Fibroblast of skin of left quadriceps (primary cell): ENCODE measurements at places on chromosomes 3 and 15.

GRCh38 chr15:76529911-76530310 lies 193.3 kb downstream of the ISL2 start:
- no peak for DNase-seq

- DNase-seq: no peak
These were observed 155.7 kb downstream of the RAB11A start for GRCh38 chr15:66025015-66025452.

DNA sequence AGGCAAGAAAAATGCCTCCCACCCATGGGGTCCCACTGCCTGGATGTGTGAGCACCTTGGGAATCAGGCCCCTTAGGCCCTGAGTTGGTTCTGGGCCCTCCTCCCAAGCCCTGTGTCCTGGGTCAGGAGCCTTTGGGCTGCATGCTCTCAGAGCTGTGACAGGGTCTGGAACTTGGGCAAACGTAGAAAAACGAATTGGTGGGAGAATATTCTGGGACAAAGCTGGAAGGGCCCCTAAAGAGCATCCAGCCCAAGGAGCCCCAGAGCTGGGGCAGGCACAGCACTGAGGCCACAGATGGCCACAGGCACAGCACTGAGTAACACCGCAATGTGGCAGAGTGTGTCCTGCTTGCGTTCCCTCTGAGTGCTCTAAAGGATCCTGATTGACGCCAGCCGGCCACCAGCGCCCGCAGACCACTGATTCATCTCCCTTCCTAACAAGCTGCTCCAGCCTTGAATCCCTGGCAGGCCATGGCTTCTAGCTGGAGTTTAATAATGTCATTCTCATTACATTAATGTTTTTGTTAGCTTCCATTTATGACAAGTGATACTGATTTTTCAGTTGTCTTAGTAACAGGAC lies 18.6 kb upstream of the SEC13 start:
- DNase-seq: no peak

GRCh38 chr15:39919411-39919747 lies 687 bp downstream of the GPR176 start:
- DNase-seq: no peak

- DNase-seq: peak; percentile 14
These were observed 436.1 kb downstream of the CHL1 start for GRCh38 chr3:632571-633170.

- peak; percentile 21 for DNase-seq
These were observed 346.8 kb downstream of the CNTN3 start for GRCh38 chr3:74267588-74268184.

GRCh38 chr15:47443839-47444238 lies 273.5 kb upstream of the SEMA6D start:
- no peak for DNase-seq

GRCh38 chr3:119219069-119219468 lies 21.6 kb downstream of the B4GALT4 start:
- DNase-seq: no peak

- DNase-seq: peak; percentile 4
These were observed 286.0 kb upstream of the SUCLG2 start for GRCh38 chr3:67940210-67940952.

DNA sequence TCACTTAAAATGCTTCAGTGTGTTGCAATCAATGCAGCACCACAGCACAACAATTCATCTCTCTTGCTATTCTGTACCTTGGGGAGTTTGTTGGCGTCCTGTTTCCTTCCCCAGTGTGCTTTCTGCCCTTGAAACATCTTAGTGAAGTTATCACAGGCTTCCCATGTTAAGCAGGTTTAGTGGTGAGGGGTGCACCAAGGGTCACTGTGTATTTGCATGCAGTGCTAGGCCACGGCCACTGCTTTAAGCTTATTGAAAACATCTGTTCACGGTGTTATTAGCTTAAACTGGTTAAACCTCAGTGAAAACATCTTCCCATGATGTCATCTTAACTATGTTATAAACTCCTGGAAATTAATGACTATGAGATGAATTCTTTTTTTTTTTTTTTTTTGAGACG lies 217.3 kb upstream of the GOLIM4 start:
- DNase-seq: no peak

DNA sequence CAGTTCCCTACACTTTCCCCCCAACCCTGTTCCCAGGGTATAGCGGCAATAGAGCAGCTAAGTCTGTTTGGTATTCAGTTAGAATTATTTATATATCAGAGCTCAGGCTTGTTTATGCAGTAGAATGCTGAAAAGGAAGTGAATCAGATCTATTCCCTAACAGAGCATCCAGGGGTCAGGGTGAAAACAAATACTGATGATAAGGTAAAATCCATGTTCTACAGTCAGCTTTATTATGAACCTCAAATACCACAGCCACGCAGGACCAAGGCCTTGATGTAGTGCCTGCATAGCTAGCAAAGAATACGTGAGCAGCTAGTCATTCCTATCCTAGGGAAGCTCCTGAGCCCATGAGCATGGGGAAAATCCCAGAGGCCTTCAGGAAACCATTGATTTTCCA lies 229.7 kb upstream of the ICE2 start:
- no peak for DNase-seq

- peak; percentile 100 for DNase-seq
These were observed 11.5 kb upstream of the LMCD1 start for GRCh38 chr3:8490079-8490552.

GRCh38 chr3:119643528-119643927 lies 16.9 kb downstream of the POPDC2 start:
- DNase-seq: peak; percentile 58

DNA sequence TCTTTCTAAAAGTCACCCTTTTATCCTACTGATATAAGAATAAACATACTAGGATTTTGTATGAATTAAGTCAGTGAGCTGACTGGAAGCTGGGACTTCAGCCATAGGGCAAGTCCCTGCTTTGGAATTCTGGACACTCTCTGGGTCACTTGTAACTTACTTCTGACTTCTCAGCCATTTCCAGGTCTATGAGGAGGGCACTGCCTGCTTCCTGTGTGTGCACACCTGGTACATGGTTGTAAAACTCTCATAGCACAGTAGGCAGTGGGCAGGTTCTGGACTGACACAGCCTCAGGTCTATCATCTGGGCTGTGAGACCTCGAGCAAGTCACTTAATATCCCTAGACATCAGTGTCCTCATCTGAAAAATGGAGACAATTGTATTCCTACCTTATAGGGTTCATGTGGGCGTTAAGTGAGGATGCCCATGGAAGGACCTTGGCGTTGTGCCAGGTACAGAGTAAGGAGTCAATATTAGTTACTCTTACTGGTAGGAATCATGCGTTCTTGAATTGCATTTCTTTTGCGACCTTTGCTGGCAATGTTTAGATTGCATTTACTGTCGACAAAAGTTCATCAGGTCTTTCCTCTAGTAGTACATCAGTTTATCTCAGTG lies 27.5 kb upstream of the TGM5 start:
- no peak for DNase-seq

DNA sequence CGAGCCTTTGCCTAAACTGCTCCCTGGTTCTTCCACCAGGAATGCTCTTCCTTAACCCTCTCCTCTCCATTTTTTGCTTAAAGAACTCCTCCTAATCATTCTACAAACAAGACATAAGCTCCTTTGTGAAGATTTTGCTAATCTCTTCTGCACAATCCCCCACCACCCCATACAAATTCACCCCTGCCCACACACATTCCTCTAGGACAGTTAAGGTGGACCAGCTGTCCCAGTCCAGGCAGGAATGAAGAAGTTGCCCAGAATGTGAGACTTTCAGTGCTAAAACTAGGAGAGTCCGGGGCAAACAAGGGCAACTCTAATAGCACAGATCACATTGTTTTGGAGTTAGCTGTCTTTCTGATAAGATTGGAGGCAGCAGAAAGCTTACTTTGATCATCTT lies 13.9 kb upstream of the FAM174B start:
- DNase-seq: no peak

GRCh38 chr3:171644681-171645080 lies 165.6 kb downstream of the PLD1 start:
- no peak for DNase-seq

GRCh38 chr3:39075910-39076309 lies 24.1 kb downstream of the WDR48 start:
- no peak for DNase-seq

- no peak for DNase-seq
These were observed 375.6 kb downstream of the CTNNB1 start for GRCh38 chr3:41574900-41575299.

GRCh38 chr3:117572786-117573185 lies 863.2 kb downstream of the TUSC7 start:
- DNase-seq: no peak

- DNase-seq: no peak
These were observed 93.4 kb downstream of the PEX5L start for GRCh38 chr3:179943117-179943880.

DNA sequence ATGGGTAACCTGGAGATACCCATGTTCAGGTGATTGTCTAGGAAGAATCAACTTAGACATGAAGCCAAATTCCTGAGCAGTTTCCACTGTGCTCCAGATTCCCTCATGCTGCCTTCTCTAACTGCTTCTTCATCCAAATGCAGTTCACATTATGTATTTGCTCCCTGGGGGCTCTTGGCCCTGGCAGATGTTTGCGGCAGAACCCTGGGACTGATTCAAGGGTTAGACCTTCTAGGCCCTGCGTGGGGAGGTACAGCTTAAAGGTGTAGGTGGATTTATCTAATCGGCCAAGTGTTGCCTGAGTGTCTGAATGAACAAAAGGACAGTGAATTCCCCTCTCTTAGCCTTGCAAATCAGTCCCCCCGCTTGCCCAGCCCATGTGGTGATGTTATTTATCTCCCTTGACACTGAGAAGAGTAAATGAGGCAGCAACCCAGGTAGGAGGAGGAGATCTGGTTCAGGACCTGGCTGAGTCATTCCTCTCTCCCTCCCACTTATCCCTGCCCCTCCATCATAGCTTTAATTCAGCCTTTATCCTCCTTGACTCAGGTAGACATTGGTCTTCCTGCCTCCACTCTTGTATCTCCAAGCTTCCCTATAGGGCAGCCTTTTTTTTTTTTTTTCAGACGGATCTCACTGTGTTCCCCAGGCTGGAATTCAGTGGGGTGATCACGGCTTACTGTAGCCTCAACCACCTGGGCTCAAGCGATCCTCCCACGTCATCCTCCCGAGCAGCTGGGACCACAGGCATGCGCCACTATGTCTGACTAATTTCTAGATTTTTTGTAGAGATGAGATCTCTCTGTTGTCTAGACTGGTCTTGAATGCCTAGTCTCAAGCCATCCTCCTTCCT lies 54.8 kb downstream of the MAGEF1 start:
- peak; percentile 74 for DNase-seq

DNA sequence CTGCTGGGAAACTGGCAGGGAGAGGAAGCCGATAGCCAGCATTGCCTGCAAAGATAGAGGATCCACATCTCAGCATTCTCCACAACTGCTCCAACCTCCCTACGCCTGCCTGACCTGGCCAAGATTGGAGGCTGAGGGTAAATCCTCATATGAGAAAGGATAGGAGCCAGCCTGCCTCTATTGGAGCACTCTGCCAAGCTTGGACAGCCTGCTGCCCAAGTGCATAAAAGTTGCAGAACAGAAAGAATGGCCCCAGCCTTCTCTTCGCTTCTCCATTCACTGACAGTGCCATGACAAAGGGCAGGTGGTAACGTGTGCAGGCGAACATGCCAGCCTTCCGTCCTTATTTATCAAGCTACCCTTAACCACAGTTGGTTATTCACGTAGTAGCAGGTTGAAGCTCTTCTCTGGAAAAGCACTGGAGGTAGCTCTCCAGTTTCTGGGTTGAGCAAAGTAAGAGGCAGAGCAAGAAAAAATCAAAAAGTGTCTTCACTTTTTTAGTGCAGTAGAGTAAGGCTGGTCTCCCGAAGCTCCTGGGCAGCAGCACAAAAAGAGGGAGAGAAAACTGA lies 4.3 kb downstream of the BMF start:
- no peak for DNase-seq
